AG20443 (cell line): ENCODE measurements at places on chromosomes 4 and X.

DNA sequence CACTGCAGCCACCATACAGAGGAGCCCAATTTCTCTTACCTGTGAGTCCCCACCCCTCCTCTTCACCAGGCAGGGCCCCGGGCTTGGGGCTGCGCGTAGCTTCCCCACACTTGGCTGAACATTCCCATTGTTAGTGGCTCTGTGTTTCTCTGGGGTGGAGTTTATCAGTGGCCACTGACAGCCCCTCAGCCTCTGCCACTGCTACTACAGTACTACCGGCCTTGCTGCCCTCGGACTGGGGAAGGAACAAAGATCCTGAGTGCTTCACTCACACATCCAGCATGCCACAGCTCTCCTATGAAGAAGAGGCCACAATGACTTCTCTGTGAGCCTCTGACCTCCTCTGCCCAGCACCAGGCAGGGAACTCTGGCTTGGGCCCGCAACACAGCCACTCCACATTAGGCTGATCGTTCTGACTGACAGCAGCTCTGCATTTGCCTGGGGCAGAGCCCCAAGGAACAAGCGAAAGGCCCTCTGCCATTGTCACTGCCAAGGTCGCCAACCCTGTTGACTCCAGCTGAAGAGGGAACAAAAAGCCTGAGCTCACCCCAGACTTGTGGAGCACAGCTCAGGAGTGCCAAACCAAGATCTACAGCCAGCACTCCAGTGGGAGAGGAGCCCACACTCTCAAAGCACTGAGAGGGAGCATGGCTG is 24.0 kb downstream of the ABCB7 start:
- no peak for DNase-seq

- DNase-seq = no peak
These were observed 1912.1 kb downstream of the STIM2 start for GRCh38 chr4:28772788-28773187.

GRCh38 chr4:158588777-158589176 is 67.1 kb downstream of the RXFP1 start:
- DNase-seq = no peak

GRCh38 chr4:178414881-178415446 is 972.7 kb upstream of the AGA start:
- no peak for DNase-seq

GRCh38 chr4:970854-971520 is 2.4 kb downstream of the DGKQ start:
- no peak for DNase-seq

DNA sequence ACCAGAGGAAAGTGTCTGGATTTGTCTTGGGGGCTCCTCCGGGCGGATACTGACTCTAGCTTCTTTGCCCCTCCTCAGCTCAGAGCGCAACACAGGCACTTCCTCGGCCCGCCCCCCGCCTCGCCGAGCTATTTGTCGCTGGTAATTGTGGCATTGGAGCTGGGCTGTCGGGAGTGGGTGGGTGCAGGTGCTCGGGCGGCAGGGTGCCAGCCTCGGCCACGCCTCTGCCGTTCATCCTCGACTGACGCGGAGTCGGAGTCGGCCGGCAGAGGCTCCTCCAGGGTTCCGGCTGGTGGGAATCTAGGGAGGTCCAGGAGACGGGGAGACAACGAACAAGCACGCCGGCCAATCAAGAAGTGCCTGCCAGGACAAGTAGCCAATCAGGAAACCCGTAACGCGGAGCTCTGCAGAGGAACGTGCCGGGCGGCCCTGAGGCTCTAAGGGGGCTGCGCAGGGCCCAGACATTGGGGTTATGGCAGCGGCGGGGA is 3.9 kb upstream of the SYN1 start:
- peak; percentile 84 for DNase-seq

DNA sequence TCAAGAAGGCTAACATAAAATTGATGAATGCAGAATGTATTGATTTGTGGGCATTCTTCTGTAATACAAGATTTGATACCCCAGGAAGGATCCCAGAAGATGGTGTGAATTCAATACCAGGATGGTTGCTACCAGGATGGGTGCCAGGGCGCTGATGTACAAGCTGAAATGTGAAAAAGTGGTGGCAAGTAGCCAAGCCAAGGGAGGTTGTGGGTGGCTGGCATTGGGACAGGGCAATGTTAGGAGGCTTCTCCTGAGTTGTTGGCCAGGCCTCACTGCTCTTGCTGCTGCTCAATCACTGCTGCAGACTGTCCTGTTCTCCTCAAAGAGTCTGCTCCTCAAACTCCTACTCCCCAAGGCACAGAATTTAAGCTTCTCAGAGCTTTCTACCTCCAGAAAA is 77.1 kb downstream of the RBM46 start:
- no peak for DNase-seq

DNA sequence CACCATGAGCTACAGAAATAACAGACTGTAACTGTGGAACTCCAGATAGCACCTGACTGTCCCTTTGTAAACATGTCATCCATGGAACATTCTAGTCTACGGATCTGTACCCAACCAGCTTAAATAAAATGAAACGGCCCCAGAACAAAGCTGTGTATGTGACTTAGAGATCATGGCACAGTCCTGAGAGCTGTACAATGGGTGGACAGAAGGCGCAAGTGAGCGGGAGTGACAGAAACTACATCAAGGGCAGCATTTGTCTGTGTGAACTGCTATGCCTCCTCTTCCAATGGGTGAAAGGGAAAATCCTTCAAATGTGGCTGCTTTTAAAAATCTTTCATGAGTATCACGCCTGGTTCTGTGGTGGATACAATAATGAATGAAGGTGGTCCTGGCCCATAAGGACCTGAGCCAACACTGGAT is 72.5 kb downstream of the FAT1 start:
- DNase-seq = no peak

GRCh38 chrX:45137531-45137930 is 63.1 kb downstream of the DIPK2B start:
- DNase-seq = no peak

- DNase-seq = no peak
These were observed 29.5 kb upstream of the C4orf54 start for GRCh38 chr4:99687120-99687519.

DNA sequence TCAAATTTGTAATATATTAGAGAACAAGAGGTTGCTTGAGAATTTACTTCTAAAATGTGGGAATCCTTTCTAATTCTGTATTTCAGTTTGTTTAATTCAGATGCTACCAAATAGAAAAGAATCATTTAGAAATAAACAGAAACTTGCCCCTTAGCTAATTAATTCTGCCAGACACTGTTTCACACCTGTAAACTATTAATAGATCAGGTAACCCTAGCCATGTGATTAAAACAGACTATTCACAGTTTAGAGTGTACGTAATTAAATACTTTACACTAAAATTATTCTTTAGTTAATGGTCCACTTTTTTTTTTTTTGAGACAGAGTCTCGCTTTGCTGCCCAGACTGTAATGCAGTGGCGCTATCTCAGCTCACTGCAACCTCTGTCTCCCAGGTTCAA is 124.0 kb downstream of the PTPN13 start:
- DNase-seq = no peak

DNA sequence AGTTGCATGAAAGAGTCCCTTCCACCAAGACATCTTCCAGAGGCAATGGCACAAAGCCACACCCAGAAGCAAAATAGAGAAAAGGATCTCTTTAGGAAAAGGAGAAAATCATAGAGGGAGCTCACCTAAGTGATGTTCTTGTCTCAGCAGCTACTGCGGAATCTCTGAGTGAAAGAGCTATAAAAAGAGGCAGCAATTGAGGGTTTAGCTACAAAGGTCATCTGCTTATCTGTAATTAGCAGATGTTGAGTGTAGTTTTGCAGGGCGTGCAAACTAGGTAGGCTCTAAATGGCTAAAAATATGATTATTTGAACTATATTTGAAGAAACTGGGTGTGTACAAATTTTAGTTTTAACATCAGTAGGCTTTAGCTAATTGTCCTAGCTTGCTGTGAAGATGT is 276.0 kb downstream of the HS3ST1 start:
- DNase-seq = no peak

- DNase-seq = no peak
These were observed 52.8 kb downstream of the FHDC1 start for GRCh38 chr4:152988721-152989553.

DNA sequence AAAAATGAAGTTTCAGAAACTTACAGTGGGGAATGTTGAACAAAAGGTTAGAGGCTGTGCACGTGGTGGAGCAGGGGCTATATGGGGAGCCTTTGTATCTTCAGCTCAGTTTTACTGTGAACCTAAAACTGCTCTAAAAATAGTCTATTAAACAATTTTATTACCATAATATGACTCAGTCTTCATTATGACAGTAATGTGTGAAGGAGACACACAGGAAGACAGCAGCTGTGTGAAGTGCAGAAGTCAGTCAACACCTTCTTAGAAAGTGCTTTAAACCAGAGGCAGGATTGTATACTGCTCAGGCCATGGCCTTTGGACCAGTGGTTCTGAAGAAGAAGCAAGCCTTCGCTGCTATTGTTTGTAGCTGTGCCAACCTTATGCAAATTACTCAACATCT is 89.7 kb downstream of the ARHGAP10 start:
- no peak for DNase-seq

DNA sequence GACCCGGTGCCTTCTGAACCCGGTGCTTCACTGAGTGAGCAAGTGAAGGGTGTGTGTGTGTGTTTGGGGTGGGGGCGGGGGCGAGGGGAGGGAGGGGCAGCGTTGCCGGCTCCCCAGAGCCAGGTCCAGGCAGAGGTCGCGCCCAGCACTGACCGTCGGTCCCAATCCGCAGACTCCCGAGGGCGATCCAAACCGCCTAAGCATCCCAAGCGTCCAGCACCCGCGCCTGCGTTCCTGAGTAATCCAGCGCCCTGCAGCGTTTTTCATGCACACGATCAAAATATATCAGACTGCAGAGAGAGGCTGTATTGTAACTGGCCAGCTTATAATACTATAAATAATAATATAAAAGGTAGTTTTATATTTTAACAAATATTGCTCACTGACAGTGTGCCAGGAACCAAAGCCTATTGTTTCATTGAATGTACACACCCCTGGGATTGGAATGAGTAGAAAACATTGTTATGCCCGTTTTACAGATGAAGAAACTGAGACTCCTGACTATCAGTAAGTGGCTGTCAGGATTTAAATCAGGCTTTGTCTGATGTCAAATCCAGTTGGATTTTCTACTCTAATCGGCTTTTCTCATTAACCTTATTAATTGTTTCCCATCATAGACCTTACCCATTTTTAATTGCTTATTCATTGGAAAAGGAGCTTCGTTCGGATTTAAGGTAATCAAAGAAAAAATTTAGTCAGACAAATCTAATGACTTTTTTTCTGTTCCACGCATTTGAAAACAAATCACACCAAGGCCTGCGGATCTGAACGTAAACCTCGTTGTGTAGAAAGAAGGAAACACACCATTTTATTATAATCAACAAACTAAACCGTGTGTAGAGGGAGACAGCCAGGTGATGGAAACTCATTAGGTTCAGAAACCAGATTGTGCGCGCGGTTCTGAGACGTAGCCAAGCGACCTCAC is 4.0 kb upstream of the NKX3-2 start:
- DNase-seq = no peak

DNA sequence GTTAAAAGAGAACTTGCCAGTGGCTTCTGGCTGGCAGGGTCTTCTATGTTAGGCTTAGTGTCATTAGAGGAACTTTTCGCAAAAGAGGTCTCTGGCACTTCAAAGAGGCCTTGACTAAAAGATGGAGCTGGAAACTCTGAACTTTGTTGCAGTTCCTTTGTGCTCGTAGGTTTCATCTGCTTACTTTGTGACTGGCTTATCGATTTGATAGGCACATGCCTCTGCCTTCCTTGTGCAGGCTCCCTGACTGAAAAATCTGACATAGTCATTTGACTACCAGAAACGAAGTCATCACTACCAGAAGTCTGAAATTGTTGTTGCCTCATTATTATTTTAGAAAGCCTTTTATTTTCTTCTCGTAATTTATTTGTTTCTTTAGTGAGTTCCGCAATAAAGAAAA is 93.9 kb upstream of the IL13RA1 start:
- no peak for DNase-seq

GRCh38 chr4:118398226-118399090 is 45.7 kb upstream of the PRSS12 start:
- no peak for DNase-seq

GRCh38 chr4:143189528-143189927 is 4.8 kb downstream of the USP38 start:
- no peak for DNase-seq

- DNase-seq = no peak
These were observed 135.4 kb downstream of the GC start for GRCh38 chr4:71648448-71648847.

DNA sequence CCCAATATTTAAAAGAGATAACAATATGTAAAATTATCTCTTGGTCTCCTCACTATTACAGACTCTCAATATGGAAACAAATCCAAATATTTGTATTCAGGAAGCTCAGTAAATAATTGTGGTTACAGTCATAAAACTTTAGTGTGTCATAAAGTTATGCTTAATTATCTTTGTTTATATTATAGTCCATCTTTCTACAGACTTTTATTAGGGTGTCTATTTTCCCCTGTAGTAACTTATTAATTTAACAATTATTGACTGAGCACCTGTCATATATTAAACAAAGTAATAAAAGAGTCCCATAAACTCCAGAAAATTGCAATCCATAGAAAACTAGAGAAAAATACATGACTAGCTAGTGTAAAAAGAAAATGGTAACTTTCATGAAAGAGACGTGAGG is 61.6 kb upstream of the GPM6A start:
- DNase-seq = no peak

- DNase-seq = no peak
These were observed 324.0 kb downstream of the DHRSX start for GRCh38 chrX:2176733-2177132.

DNA sequence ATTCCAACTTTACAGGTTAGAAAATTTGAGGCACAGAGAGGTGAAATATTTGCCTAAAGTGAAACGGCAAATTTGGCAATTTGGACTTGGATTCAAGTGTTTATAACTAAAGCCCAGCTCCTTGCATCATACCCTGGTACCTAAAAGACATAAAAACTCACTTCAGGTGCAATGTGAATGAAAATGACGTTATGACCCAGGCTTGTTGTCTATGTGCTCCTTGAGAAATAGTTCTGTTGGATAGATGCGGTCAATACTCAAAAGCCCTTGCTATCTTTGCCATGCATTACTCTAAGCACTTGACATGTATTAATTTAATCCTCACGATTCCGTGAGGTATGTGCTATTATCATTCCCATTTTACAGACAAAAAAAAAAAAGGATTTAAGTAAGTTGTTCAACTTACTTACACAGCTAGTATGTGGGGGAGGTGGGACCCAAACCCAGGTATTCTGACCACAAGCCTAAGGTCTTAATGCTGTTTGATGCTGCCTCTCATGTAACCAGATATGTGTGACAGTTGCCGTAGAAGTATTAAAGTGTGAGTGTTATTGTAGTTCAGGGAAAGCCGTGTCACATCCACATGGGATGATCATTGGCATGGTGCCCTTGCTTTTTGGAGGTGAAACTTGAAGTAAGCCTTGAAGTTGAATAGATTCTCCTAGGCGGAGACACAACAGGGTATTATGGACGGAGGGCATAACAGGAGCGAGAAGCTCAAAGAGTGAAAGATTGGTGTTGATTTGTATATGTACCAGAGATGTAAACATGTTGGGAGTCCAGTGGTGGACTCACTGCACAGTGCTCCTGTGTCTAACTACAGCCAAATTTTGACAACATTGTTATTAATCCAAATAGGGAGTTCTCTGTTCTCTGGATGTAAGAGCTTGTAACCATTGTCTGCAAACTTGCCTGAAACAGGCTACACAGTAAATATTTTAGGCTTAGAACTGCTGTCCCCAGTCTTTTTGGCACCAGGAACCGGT is 3.1 kb downstream of the SCML1 start:
- no peak for DNase-seq

GRCh38 chr4:173039617-173040577 is 128.7 kb upstream of the GALNT7 start:
- DNase-seq = no peak
